ENCODE measurements at places on chromosomes 2 and 18.

DNA sequence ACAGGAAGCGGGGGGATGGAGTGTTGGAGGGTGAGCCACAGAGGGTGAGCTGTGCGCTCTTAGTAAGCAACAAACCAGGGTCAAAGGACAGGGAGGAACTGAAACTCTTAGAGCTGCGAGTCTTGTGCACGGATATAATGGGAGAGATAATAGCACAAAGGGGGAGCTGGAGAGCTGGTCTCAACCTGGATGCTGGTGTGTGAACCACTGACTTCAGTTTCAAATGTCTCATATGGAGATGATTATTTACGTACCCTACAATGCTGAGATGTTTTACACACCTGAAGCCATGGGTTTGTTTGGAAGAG is 35.9 kb downstream of the PTGR3 start:
- DNase-seq = peak; percentile 88

DNA sequence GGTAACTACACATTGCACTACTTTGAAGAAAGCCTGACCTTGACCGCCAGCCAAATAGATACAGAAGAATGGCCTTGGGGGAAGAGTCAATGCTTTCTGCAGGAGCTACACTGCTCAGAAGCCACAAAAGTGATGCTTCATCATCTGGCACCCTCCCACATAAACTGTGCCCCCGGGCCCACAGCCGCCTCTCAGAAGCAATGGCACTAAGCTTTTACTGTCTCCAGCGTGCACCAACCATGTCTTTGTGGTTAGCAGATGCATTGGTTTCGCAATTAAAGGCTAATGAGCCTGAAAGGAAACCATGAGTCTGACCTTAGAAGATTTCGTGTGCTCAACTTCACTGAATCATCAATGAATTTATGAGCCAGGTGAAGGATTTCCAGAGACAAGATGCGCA is 209.4 kb upstream of the TRIB2 start:
- DNase-seq = no peak

DNA sequence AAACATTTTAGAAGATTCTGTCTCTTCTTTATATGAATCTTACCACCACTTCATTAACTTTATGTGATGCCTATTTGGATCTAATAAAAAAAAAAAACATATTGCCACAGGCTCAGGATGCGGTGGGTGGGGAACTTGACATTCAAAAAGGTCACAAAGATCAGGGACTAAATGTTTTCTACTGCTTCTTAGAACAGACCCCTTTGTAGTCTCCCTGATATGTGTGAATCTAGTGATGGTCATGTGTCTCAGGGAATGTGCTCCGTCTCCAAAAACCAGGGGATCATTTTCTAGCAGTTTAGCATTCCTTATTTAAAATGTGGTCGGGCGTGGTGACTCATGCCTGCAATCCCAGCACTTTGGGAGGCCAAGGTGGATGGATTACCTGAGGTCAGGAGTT is 807.8 kb upstream of the CHAC2 start:
- no peak for DNase-seq

DNA sequence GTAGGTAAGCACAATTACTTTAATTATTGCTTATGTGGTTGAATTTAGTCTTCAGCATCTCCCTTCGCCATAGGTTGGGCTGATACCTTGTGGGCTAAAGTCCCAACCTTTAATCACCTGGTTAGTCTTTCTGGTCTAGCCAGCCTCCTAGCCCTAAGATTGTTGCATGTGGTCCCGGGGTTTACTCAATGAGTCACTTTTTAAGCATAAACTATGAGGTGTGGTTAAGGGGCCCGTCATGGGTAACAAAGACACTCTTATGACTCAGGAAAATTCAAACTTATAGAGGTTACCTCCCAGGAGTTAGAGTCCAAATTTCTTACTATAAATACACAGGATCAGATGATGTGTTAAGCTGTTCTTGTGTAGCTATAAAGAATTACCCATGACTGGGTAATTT is 841.6 kb downstream of the TRIB2 start:
- DNase-seq = peak; percentile 8

DNA sequence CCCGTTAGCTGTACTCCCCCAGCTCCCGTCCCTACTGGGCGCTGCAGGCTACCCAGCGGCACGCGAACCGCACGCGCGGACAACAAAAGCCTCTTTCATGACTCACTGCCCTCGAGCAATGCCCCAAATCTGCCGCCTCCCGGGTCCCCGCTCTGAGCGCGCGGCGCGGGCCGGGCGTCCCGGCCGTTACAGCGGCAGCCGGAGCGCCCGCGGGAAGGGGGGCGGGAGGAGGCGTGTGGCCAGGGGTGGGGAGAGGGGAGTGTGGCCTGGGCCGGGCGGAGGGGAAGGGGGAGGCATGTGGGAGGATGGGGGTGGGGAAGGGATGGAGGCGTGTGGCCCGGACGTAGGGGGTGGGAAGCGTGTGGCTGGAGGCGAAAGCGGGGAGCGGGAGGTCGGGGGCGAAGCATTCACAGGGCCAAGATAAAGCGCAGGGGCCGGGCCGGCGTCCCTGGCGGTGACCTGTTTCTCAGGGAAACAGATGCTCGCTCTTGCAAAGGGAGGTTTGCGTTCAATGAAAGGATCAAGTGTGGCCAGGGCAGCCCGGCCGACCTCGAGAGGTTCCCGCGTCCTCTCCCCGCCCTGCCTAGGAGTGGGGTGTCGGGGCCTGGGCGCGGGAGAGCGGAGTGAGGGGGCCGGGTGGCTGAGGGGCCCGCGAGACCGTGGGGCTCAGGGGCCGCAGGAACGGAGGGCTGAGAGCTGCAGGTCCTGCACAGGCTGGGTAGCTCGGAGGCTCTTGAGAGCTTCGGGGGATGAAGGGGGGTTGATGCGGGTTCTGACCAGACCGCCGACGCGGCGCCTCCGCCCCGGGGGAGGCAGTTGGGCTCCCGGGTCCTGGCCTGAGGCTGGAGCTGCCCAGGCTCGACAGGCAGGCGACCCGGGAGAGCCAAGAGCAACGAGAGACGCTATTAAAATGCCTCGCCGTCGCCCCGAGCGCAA is 3.5 kb upstream of the NEUROD1 start:
- peak; percentile 53 for DNase-seq

DNA sequence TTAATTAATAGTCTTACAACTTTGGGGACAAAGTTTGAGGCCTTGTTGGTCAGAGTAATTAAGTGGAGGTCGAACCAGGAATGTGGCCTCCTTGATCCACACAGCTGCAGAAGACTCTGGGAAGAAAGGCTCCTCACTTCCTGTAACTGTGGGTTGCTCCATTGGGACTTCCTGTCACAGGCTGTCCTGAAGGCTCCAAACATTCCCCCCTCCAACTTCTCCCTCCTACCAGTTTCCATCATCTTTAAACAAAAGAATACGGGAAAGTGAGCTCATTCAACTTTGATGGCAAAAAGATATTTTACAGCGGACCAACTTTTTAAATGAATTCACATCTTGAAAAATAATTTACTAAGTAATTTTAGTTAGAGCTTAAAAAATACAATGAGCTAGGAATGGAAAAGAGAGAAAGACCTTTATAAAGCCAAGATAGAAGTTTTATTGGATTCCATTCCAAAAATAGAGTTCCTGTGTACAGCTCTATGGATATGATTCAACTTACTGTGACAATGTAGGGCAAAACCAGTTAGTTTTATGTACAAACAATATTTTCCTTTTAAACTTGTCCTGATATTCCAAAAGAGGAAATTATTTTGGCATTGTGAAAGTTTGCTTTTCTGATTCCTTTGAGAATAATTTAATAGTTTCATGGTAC is 212.0 kb upstream of the NABP1 start:
- DNase-seq = no peak

DNA sequence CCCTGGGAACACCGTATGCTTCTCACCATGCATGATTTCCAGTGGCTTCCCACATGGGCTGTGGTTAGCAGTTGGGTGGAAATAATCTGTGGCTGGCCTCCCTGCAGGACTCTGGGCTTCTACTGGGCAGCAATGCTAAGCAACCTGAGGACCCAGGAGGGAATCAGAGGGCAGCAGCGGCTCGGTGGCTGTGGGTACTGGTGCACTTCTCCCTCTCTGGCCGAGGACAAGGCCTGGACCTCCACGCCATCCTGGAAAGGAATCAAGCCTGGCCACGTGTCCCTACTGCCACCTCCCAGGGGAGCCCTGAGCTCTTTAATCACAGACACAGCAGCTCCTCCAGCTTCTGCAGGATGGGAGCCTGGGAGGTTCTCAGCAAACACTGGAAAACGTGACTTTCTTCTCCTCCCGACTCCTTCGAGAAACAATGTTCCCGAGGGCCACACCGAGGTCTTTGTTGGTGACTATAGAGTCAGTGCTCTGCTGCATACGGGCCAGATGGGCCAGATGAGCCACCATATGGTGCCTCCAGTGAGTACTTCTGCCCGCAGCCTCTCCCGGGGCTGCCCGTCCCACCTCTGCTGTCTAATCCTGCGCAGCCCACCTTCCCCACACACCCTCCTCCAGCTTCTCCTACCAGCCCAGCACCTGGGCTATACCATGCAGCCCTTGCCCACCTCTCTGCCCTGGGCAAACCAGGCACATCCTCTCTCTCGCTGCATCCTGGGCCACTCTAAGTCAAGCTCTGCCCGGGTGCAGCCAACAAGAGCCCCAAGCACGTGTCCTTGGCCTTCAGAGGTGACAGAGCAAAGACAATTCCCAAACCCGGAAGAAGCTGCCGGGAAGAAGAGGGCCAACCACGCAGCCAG is 42.8 kb upstream of the OTOS start:
- DNase-seq = no peak

GRCh38 chr2:158808426-158808825 is 13.3 kb downstream of the DAPL1 start:
- DNase-seq = no peak

GRCh38 chr2:239735829-239736357 is 289.2 kb downstream of the NDUFA10 start:
- DNase-seq = no peak

DNA sequence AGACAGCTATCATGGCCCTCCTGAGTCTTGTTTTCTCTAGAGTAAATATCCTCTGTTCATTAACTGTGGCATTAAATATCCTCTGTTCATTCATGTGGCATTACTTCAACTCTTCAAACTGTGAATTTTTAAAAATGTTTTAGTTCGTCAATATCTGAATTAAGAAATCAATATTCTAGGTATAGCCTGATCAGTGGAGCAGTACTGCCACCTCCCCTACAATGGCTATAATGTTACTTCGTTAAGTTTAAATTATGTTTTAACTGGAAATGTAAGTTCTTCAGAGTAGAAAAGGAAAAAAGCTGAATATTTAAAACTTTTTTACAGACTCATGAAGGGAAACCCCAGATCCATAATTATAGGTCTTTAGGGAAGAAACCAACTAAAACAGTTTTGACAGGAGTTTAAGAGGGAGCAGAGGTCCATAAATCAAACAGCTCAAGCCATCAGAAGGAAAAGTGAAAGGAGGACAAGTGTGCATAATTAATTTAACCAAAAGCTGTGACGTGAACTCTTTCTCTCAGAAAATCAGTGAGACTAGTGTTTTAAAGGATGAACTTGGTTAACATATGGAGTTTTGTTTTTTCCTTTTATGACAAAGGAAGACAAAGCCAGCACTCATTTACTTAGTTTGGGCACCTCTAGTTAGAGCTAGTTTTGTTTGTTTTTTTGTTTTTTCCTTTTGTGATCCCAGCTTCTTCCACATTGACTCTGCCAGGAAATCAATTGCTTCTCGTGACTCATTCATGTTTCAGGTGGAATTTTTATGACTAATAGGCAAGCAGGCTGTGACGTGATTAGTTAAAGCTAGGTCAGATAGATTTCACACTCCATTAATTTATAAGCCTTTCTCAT is 44.9 kb downstream of the RBBP8 start:
- peak; percentile 14 for DNase-seq

DNA sequence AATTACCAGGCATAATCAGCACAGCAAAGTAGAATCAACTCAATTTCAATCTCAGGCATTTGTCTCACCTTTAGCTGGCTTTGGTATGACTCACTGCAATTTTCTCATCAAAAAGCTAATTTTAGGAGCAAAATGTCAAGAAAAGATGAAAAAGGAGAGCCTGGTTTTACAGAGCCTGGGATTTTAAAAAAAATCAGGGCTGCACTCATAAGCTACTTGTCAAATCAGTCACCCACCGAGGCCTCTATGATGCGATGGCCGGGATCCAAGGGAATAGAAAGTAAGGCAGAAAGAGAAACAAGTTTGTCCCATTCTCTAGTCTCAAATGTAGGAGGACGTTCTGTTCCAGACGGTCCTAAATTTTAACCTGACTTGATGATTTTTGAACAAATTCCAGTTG is 170.9 kb downstream of the SOCS6 start:
- DNase-seq = no peak

- DNase-seq = peak; percentile 38
Observed at GRCh38 chr2:174327021-174327840, 7.5 kb upstream of the SP9 start.

DNA sequence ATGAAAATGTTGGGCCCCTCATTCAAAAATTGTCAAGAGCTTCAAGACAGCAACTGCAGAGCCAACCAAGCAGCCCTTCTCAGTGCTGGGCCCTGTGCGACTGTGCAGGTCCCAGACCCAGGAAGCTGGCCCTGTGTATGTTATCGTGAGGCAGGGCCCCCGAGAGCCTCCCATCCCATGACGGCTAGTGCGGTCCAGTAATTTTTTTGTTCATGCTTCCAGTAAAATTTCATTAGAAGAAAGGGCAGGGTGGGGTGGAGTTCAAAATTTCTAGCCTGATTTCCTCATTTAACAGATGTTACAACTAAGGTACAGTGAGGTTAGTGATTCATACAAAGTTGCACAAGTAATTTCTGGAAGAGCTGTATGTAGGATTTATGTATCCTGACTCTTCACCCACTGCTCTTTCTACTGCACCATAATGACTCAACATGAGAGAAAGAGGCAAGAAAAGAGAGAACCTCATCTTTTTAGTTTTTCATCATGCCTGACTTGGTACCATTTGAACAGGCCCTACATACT is 105.5 kb downstream of the ZEB2 start:
- DNase-seq = peak; percentile 31

DNA sequence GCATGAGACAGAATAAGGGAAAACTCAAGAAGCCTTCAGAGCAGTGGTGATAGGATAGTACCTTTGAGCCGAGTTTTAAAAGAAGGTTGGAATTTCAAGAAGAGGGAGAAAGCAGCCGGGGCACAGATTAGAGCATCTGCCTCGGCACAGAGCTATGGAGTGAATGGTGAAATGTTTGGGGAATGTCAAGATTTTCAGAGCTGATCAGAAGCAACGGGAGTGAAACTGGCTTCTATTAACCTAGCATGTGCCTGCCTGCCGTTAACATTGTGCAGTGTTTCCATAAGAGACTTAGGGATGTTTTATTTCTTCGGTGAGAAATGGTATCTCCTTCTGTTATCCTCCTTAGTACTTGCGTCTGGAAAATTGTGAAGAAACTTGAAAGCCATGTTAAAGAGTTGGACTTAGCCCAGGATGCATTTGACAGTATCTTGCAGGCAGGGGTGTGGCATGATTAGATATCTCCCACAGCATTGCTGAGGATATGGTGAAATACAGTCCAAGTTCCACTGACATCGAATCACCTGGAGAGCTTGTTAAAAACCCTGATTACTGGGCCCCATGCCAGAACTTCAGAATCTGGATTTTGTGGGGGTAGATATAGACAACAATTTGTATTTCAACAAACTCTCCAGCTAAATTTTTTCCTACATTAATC is 96.8 kb upstream of the PPP1CB start:
- no peak for DNase-seq

DNA sequence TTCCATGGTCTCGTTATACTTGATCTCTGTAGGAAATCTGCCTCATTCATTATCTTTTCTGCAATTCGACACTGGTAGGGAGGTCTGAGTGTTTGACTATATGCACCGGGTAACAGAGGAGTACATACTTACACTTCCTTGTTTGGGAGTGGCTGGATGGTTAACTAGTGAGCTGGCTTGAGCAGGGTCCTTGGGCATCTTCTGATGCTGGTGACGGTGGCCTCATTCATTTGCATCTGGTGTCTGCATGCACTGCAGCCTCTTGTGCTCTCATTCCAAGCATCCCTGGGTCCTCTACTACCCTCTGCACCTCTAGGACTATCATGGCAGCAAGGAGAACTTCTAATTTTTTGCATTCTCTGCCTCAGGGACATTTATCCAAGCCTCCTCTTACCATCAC is 100.0 kb upstream of the TCF4 start:
- DNase-seq = no peak

Data from GM13977 (cell line).